CD4-positive, CD25-positive, alpha-beta regulatory T cell (primary cell): ENCODE measurements at places on chromosomes 16 and 17. TPM values are rescaled to one million over a fixed set of nuclear protein-coding genes. Genes with fewer than 3 reads are reported as not detected.

Gene AOC3
- total RNA-seq, result 0.49 TPM

Gene CCDC137
- total RNA-seq, result 30.4 TPM

Gene PTGES3L
- total RNA-seq, result 1.5 TPM

Gene ARHGDIG
- total RNA-seq, result not detected

Gene FZD2
- total RNA-seq, result not detected

Gene PYDC1
- total RNA-seq, result not detected

Gene PDILT
- not detected for total RNA-seq

- H3K36me3 ChIP-seq, result no peaks in the 10 kb centered on the region
- no peak overlapping the region for H3K27ac ChIP-seq
- no peak overlapping the region for H3K4me3 ChIP-seq
- DNase-seq, result no peak
- H3K27me3 ChIP-seq, result peaks cover 17% of the 10 kb centered on the region
- no peaks in the 10 kb centered on the region for H3K4me1 ChIP-seq
Observed at GRCh38 chr17:20934288-20934687, 108.5 kb downstream of the USP22 start.

- H3K4me3 ChIP-seq, result no peak overlapping the region
- peaks cover 2% of the 10 kb centered on the region for H3K27me3 ChIP-seq
- DNase-seq, result no peak
- H3K4me1 ChIP-seq, result no peaks in the 10 kb centered on the region
Observed at GRCh38 chr16:77344341-77344740, 90.5 kb downstream of the ADAMTS18 start.

- no peaks in the 10 kb centered on the region for H3K36me3 ChIP-seq
- H3K27me3 ChIP-seq, result no peaks in the 10 kb centered on the region
- no peak overlapping the region for H3K4me3 ChIP-seq
- H3K27ac ChIP-seq, result no peak overlapping the region
- DNase-seq, result no peak
Observed at GRCh38 chr17:28956112-28956511, 4.8 kb upstream of the PHF12 start.

GRCh38 chr17:79255046-79255445 lies 180.4 kb downstream of the ENGASE start:
- H3K4me1 ChIP-seq, result no peaks in the 10 kb centered on the region
- no peak overlapping the region for H3K27ac ChIP-seq
- no peaks in the 10 kb centered on the region for H3K27me3 ChIP-seq
- H3K36me3 ChIP-seq, result no peaks in the 10 kb centered on the region
- no peak for DNase-seq
- no peak overlapping the region for H3K4me3 ChIP-seq

DNA sequence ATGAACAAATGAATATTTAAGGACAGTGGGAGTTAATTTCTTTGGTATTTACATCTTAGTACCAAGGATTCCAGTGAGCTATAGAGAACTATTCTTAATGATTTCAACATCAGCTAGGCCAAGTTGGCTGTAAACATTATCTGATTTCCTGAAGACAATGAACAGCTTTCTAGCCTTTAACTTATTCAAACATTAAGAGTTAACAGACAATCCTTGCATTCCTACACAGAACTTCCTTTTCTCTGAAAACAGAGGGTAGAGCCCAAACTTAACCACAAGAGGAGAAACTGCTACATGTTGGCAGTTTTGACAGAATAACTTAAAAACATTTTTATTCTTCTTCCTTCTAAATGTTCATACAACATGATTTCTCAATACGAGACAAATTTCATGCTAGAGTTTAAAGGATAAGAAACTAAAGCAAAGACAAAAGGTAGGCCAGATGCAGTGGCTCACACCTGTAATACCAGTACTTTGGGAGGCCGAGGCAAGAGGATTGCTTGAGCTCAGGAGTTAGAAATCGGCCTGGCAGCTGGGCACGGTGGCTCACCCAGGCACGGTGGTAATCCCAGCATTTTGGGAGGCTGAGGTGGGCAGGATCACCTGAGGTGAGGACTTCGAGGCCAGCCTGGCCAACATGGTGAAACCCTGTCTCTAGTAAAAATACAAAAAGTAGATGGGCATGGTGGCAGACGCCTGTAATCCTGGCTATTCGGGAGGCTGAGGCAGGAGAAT lies 4.4 kb downstream of the CRLF3 start:
- H3K27me3 ChIP-seq, result no peaks in the 10 kb centered on the region
- peaks cover 69% of the 10 kb centered on the region for H3K4me1 ChIP-seq
- peak overlapping the region; percentile 78 for H3K27ac ChIP-seq
- peak overlapping the region; percentile 97 for H3K4me3 ChIP-seq
- no peak for DNase-seq

DNA sequence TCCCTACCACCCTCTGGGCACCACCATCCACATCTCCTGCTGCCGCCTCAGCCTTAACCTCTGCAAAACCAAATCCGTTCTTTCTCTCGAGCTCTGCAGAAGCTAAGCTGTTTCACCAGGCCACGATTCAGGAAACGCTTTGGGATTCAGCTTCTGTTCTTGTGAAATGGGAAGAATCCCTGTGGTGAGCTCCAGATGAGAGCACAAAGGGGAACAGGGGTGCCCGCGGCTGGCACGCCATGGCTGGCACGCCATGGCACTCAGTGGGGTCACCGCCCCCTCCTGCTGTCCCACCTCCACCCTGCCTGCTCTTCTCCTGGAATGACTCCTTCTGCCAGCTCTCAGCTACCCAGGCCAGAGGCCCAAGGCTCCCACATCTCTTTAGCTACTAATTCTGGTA lies 5.7 kb downstream of the QPRT start:
- H3K4me3 ChIP-seq, result no peak overlapping the region
- no peaks in the 10 kb centered on the region for H3K36me3 ChIP-seq
- H3K27me3 ChIP-seq, result no peaks in the 10 kb centered on the region
- no peak overlapping the region for H3K27ac ChIP-seq
- peaks cover 9% of the 10 kb centered on the region for H3K4me1 ChIP-seq

DNA sequence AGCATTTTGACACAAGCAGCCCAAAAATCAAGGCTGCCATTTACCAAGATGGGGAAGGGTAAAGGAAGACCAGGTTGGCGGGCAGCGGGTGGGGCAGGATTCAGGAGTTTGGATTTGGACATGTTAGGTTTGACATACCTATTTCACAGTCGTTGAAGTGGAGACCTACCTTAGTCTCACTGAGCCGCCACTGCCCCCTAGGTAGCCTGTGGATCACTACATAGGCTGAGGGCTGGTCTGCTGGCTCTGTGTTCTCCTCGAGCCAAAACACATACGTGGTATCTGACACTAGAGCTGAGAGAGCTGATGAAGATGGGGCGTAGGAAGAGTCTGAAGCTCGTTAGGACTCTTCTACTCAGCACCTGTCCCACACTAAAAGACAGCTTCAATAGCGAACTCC lies 115.1 kb downstream of the HIC1 start:
- H3K27ac ChIP-seq, result no peak overlapping the region
- DNase-seq, result no peak
- no peaks in the 10 kb centered on the region for H3K27me3 ChIP-seq
- H3K4me1 ChIP-seq, result no peaks in the 10 kb centered on the region
- peaks cover 55% of the 10 kb centered on the region for H3K36me3 ChIP-seq
- no peak overlapping the region for H3K4me3 ChIP-seq

- peaks cover 26% of the 10 kb centered on the region for H3K4me1 ChIP-seq
- H3K27ac ChIP-seq, result no peak overlapping the region
- peak; percentile 62 for DNase-seq
Observed at GRCh38 chr16:3029491-3030221, 5.8 kb downstream of the THOC6 start.

GRCh38 chr17:10614536-10615155 lies 42.5 kb downstream of the MYH3 start:
- no peaks in the 10 kb centered on the region for H3K36me3 ChIP-seq
- no peaks in the 10 kb centered on the region for H3K4me1 ChIP-seq
- H3K27me3 ChIP-seq, result no peaks in the 10 kb centered on the region
- no peak overlapping the region for H3K27ac ChIP-seq

DNA sequence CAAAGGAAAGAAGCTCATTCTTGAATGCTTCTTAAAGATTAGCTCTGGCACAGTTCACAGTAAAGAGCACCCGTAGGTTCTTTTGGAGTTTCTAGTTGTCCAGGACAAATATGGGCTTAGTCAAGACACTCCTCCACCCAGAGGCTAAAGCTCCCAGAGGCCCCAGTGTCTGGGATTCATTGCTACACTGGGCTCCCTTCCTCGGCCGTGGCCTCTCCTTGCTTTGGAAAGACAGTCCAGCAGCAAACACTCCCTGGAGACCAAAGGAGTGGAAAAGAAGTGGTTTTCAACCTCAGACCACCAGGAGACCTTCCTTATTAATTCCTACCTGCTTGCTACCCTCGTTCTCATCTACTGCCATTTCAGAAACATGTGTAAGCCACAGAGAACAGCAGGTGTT lies 17.1 kb downstream of the PHB1 start:
- DNase-seq, result no peak
- H3K27me3 ChIP-seq, result no peaks in the 10 kb centered on the region
- no peak overlapping the region for H3K27ac ChIP-seq
- peaks cover 5% of the 10 kb centered on the region for H3K4me1 ChIP-seq
- H3K36me3 ChIP-seq, result no peaks in the 10 kb centered on the region

- no peaks in the 10 kb centered on the region for H3K27me3 ChIP-seq
- H3K4me1 ChIP-seq, result no peaks in the 10 kb centered on the region
- DNase-seq, result no peak
- H3K27ac ChIP-seq, result no peak overlapping the region
Observed at GRCh38 chr16:9908613-9909012, 273.6 kb downstream of the GRIN2A start.

GRCh38 chr17:27946513-27946912 lies 53.3 kb upstream of the LYRM9 start:
- no peaks in the 10 kb centered on the region for H3K27me3 ChIP-seq
- no peaks in the 10 kb centered on the region for H3K4me1 ChIP-seq
- no peak overlapping the region for H3K27ac ChIP-seq
- H3K4me3 ChIP-seq, result no peak overlapping the region

DNA sequence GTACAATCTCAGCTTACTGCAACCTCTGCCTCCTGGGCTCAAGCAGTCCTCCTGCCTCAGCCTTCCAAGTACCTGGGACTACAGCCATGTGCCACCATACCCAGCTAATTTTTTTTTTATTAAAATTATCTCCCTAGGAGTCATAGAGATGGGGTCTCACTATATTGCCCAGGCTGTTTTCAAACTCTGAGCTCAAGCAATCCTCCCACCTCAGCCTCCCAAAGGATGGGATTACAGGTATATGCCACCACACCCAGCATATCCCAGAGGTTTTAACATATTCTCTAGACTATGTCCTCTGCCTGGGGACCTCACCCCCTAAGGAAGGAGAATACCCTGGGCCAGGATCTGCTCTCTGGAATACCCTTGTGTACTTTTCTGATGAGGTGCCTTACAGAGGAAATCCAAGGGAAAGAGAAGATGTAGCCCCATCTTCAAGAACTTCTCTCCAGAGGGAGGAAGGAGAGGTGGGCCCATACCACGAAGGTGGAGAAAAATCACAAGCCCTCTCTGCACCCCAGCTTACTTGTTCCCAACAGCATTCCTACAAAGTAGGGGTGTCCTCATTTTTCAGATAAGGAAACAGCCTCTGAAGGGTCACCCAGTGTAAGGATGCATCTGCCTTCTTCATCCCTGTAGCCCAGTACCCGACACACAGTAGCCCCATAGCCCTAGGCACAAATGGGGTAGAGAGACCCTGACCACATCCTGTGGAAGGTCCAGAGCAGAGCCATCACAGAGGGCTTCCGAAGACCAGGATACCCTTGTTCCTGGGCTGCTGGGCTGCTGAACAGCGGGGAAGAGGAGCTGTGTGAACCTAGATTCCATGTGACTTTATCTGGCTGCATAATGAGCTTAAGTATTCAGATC lies 151.6 kb downstream of the SOCS1 start:
- H3K27me3 ChIP-seq, result no peaks in the 10 kb centered on the region
- H3K36me3 ChIP-seq, result no peaks in the 10 kb centered on the region

DNA sequence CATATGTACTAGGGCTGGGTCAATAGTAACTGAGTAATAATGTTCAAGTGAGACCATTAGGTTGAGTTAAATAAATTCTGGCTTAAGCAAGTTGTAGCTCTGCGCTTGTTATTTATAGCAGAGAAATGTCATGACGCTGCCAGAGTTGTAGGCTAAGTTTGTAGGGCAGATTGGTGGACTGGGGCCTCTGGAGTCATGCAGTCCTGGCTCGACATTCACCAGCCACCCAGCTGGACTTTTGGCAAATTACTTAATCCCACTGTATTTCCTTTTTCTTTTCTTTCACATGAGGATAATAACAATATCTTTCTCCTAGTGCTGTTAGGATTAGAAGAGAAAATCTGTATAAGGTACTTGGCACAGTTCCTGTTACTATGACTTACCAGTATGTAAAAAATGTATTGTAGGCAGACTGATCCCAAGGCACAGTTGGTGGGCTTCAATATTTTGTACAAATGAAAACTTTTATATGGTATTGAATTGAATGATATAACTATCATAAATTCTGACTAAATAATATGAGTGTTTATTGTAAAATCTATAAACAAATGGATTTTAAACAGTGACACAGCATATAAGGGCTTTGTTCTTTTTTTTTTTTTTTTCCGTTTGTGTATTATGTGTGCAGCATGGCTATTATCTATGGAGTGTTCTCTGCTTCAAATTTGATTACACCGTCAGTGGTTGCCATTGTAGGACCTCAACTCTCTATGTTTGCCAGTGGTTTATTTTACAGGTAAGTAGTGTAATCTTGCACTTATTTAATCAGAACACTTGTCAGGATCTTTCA lies 2.6 kb downstream of the MFSD11 start:
- H3K36me3 ChIP-seq, result peaks cover 31% of the 10 kb centered on the region
- H3K27me3 ChIP-seq, result no peaks in the 10 kb centered on the region
- no peak overlapping the region for H3K4me3 ChIP-seq

DNA sequence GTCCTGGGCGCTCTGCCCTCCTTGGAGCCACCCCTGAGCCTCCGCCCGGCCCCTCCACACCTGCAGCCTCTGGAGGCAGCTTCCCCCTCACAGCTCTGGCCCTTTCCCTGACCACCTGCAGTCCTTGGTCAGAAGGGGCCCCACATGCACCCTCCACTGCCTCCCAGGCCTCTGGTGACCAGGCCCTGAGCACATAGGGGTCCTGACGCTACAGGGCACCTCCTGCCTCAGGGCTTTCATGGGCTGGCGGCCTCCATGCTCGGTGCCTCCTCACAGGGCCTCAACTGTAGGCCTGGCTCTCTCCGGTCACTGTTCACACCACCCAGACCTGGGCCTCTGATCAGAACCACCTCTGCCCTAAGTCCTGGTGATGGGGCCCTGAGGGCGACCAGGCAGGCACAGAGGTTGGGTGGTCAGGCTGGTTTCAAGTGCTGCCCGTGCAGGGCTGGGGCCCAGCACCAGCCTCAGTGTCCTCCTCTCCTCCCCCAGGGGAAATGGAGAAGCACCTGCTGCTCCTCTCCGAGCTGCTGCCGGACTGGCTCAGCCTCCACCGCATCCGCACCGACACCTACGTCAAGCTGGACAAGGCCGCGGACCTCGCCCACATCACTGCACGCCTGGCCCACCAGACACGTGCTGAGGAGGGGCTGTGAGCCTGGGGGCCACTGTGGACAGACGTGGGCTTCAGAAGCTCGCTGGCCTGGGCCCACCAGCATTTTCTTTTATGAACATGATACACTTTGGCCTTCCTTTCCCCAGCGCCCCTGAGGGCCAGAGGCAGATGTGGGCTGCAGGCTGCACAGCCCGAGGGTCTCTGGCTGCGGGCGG lies 3.9 kb downstream of the APRT start:
- H3K36me3 ChIP-seq, result peaks cover 8% of the 10 kb centered on the region
- no peak overlapping the region for H3K4me3 ChIP-seq
- H3K27ac ChIP-seq, result no peak overlapping the region
- no peak for DNase-seq
